CD4-positive, alpha-beta T cell (primary cell): ENCODE measurements at places on chromosomes 3 and 15.

GRCh38 chr15:71279757-71280141 is 164.5 kb downstream of the THSD4 start:
- no peak for DNase-seq

- DNase-seq: no peak
Measured at GRCh38 chr15:57114070-57114469, 195.6 kb downstream of the TCF12 start.

DNA sequence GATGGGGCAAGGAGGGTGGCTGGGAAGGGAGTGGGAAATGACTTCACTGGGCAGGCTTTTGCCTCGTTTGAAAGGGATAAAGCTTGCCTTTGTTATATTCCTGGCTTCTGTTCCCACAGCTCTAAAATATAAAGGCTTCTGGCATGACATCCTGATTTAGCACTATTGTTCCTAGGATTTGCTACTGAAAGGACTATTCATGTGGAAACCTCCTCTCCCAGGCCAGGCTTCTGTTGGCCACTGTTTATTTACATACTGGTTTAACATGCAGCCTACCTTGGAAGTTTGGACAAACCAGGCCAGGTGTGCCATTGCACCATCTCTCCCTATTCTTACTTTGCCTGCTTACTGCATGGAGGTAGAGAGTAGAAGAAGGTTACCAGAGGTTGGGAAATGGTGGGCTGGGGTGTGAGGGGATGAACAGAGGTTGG is 2.4 kb upstream of the LMCD1 start:
- DNase-seq: no peak

DNA sequence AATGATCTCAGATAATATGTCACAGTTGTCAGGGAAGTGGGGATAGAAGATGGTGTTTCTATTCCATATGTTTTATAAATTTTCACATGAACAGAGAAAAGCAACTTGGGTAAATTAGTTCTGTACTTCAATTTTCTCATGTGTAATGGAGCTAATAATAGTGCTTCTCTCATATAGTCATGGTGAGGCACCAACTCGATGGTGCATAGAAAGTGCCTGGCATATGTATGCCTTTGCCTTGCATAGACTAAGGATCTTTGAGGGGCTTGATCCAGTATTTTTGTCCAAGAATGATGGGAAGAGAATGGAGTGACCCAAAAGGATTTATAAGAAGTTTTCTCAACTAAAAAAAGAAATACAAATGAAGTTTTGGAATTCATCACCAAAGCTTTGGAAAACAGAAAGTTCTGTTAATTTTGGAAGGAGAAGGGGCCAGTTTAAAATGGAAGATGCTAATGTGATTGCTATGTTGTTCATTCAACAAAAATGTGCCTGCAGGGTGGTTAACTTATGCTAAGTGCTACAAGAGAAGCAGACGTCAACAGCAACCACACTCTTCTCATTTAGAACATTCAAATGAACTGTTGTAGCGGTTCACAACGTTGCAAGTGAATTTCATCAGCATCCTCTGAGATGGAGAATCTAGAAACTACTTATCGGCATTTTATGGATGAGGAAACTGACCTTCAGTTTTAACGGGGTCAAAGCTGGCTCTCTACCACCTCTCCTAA is 86.1 kb downstream of the RTP4 start:
- DNase-seq: no peak

- no peak for DNase-seq
Measured at GRCh38 chr15:63250312-63250965, 27.0 kb upstream of the APH1B start.

DNA sequence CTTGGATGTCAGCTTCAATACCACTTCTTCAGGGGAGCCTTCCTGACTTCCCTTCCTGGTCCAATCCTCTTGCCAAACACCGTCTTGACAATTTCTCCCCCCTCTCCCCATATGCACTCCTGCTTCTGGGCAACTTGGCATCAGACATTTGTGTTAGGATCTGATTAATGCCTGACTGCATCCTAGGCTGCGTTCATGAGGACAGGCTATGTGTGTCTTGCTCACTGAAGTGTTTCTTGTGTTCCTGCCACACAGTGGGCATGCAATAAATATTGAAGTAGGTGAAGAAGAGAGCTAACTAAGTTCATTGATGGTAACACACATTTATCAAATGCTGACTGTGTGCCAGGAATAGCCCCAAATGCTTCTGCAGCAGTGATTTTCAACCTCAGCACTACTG is 36.4 kb upstream of the WNT5A start:
- no peak for DNase-seq

DNA sequence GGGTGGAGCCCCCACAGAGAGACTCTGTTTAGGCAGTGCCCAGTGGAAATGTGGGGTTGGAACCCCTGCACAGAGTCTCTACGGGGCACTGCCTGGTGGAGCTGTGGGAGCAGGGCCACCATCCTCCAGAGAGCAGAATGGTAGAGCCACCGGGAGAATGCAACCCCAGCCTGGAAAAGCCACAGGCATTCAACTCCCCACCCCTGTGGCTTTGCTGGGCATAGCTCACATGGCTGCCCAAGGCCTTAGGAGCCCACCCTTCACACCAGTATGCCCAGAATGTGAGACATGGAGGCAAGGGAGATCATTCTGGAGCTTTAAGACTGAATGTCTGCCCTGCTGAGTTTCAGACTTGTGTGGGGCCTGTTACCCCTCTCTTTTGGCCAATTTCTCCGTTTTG is 19.0 kb upstream of the CHCHD6 start:
- DNase-seq: no peak

DNA sequence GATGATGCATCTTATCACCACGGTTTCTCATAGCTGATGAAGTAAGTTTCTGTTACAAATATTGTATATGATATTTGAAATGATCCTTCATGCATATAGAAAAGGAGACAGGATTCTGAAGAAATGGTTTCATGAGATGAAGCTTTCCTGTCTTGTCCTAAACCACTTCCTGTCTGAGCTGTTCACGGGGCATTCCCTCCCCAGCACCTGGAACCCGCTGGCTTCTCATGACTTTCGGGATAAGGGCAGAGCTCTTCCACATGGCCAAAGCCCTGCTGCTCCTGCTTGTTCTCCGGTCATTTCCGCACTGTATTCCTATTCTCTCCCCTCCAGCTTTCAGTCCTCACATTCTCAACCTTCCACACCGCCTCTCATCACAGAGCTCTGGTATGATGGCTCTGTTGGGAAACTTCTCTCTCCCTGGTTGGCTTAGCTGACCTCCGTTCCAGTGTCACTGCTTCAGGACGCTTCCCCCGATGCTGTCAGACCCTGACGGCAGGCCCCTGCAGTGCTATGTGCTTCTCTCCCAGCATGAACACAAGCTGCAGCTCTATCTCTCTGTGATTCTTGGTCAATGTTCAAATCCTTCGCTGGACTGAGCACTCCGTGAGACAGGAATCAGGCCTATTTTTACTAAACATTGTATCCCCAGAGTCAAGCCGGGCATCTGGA is 86.9 kb upstream of the HERC1 start:
- DNase-seq: no peak

GRCh38 chr15:98408231-98408630 is 240.1 kb upstream of the IGF1R start:
- no peak for DNase-seq

- DNase-seq: no peak
Measured at GRCh38 chr3:459311-459670, 262.7 kb downstream of the CHL1 start.

DNA sequence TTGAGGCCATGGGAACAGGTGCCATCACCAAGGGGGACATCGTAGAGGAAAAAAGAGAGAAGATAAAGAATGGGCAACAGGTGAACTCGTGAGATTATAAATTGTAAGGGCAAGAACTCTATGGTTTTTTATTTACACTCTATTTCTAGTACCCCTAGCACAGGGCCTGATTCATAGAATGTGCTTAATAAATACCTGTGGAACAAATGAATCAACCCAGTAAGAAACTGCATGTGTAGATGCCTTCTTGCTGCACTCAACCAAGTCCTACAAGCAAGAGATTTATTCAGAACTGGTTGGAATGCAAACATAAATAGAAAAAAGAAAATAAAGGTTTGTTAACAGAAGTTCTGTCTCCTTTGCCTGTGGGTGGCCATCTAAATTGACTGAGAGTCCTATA is 18.7 kb upstream of the KPNA1 start:
- no peak for DNase-seq

- DNase-seq: no peak
Measured at GRCh38 chr3:128787256-128788253, 61.6 kb downstream of the RAB7A start.

DNA sequence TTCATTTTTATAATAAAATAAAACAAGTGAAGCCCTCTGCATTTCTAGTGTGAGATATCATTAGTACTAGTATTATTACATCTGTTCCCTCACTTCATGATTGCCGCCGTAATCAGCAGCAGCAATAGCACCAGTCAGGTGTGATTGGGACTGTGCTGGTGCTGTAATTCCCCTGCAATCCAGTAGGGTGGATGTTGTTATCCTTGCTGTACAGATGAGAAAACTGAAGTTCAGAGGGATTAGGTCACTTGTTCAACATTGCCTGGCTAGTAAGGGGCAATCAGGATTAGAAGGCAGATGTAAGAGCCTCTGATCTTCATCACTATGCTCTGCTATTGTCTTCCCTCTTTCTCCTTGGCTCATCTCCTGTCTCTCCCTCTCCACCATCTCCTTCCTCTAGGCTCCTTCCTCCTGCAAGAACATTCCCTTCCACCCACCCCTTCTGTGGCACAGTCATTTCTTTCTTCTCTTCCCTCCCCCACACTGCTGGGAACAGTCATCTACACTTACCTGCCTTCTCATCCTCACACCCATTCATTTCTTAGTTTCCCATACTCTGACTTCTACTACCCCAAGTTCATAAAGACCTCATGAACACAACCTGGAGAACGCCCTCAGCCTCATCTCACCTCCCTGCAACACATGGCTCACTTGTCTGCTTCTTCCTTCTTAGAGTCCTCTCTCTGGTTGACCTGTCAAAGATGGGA is 29.7 kb downstream of the CRYGS start:
- no peak for DNase-seq

GRCh38 chr15:69320977-69321554 is 22.4 kb downstream of the PAQR5 start:
- DNase-seq: no peak

- no peak for DNase-seq
Measured at GRCh38 chr3:32703491-32703972, 18.5 kb downstream of the CNOT10 start.

DNA sequence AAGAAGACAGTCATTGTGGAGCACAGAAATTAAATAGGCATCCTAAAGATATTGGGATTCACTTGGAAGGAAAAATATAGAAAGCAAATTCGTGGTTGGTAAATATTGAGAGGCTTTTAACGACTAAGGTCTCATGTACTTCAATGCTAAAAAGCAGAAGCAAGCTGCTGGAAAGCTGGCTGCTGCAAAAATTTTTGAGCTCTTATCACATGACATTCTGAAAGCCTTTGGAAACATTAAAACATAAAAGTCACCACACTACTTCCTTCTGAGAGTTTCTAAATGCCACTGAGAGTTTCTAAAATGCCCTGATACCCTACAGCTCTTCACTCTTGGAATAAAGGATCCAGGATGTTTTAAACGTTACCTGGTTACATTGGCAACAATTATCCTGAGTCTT is 39.0 kb upstream of the CBLB start:
- DNase-seq: no peak

- no peak for DNase-seq
Measured at GRCh38 chr3:113231827-113232253, 20.5 kb downstream of the BOC start.

DNA sequence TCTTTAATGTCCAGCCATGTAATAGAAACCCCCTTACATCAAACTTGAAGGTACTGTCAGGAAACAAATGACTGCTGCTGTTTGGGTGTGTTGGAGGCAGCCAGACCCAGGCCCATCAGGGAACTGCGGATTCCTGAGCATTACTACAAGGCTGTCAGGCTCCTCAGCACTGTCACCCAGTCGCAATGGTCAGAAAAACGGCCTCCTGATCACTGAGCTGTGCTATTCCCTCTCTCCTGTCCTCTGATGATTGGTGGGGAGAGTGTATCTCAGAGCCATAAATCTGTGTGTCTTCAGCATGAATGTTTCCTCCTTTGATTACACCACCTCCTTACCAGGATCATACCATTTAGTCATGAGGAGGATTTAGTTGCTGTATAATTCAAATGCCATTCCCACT is 135.2 kb upstream of the GADL1 start:
- no peak for DNase-seq

DNA sequence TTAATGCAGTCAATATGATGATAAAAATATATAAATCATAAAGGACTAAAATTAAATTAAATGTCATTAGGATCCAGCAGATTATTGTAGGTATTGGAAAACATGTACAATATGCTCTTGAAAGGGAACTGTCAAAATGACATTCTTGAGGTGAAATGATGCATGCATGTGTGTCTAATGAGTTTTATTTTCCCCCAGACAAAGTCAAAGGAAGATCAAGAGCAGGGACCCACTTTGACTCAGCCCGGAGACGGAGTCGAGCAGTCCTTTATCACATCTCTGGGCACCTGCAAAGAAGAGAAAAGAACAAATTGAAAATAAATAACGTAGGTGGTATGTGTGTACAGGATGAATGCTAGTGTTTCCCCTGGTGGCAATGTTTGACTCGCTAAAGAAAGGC is 194.1 kb downstream of the KCNH8 start:
- DNase-seq: no peak

DNA sequence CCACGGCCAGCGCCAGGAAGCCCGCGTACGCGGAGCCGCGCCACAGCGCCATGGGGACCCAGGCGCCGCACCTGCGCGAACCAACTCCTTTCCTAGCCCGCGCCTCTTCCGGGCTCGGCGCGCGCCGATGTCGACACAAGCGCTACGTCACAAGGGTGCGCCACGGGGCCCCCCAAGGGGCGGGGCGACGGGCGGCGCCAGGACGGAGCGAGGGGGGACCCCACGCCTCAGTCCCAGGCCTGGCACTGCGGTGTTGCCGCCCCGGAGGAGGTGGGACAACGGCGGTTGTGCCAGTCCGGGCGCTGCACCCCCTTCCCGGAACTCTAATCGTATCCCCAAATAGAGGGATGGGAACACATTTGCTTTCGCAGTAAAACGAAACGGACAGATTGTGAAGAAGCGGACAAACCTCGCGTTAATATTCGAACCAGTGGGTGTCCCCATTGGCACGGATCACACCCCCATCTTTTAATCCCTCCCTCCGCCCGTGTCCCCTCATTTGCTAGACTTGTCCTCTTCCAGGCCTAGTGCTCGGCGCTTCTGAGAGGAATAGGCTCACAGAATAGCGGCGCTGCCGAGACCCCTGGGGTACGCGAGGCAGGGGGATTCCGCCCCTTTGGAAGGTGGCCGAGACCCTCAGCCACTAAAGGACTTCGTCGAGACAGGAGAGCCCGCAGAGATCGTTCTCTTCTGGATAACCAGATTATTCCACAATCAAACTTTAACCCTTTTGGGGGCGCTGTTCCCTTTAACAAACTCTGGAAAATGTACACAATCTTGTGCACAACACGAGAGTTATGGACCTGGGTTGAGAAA is at the start of gene ADPGK:
Gene ADPGK, minus strand, starts transcription at position 119 of the 816 bp plus-strand sequence. Its CDS starts 67 bp downstream, at position 52.
- DNase-seq: peak; percentile 98

GRCh38 chr15:74045184-74045583 is 37.2 kb downstream of the GOLGA6A start:
- DNase-seq: no peak

DNA sequence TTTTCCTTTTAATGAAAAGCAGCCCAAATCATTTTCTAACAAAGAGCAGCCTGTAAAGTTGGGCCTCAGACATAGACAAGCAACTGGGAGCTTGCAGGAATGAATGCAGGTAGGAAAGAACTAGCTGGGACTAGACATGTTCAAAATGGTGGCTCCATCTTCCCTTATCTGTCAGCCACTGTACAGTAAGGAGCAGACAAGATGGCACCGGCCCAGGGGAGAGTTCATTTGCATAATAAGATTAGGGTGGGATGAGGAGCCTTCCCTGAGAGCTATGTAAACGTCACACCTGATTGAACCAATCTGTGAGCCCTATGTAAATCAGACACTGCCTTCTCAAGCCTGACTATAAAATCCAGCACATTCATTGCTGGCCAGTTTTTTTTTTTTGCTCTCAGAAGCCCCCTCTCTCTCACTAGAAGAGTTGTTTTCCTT is 59.7 kb upstream of the GK5 start:
- DNase-seq: no peak
